ENCODE measurements at places on chromosomes 3 and 15.

- DNase-seq, result no peak
Measured at GRCh38 chr3:135243616-135244015, 448.6 kb downstream of the EPHB1 start.

- no peak for DNase-seq
Measured at GRCh38 chr3:49610666-49611280, 56.5 kb downstream of the BSN start.

- DNase-seq, result no peak
Measured at GRCh38 chr3:66427352-66427751, 73.5 kb downstream of the LRIG1 start.

GRCh38 chr3:49790626-49791411 is 4.5 kb upstream of the IP6K1 start:
- no peak for DNase-seq

DNA sequence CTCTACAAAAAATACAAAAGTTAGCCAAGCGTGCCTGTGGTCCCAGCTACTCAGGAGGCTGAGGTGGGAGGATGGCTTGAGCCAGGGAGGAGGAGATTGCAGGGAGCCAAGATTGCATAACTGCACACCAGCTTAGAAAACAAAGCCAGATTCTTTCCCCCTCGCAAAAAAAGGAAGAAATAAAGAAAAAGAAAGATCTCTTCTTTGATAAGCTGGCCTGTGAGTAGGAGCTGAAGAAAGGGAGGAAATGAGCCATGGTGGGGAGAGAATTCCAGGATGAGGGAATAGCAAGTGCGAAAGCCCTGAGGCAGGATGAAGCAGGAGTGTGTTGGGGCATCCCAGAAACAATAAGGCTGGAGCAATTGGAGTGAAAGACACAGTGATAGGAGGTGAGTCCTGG is 24.5 kb upstream of the TOP2B start:
- no peak for DNase-seq

- no peak for DNase-seq
Measured at GRCh38 chr15:67805008-67805665, 20.2 kb upstream of the SKOR1 start.

DNA sequence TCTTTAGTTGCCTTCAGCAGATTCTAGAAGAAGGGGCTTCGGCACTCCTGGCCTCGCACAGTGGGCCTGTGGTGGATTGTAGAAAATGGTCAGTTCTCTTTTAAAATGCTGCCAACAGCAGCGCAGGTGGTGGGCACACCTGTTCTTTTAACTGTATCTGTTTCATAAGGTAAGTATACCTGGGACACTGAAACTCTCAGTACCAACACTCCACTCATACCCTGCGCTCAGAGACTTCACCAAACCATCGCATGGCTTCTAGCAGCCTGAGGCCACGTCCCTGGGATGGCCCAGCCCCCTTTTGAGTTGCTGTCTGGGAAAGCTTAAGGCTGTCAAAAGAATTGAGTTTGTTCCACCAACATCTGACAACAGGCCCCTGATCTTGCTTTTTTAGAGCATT is 56.7 kb upstream of the MCF2L2 start:
- DNase-seq, result no peak

DNA sequence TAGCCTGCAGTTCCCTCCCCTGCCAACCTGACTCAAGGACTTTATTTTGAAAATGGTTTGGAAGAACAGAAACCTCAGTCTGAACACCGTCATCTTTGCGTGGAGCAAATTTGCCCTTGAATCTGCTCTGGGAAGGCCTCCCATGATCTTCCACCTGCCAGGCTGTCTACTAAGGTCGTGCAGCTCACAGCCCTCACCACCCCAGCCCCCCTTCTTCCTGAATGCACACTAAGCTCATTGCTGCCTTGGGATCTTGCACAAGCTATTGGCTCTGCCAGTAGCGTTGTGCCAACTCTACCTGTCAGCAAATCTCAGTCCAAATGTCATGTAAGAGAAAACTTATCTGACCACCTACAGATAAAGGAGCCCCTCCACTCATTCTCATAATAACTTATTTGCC is 141.5 kb downstream of the USP13 start:
- no peak for DNase-seq

DNA sequence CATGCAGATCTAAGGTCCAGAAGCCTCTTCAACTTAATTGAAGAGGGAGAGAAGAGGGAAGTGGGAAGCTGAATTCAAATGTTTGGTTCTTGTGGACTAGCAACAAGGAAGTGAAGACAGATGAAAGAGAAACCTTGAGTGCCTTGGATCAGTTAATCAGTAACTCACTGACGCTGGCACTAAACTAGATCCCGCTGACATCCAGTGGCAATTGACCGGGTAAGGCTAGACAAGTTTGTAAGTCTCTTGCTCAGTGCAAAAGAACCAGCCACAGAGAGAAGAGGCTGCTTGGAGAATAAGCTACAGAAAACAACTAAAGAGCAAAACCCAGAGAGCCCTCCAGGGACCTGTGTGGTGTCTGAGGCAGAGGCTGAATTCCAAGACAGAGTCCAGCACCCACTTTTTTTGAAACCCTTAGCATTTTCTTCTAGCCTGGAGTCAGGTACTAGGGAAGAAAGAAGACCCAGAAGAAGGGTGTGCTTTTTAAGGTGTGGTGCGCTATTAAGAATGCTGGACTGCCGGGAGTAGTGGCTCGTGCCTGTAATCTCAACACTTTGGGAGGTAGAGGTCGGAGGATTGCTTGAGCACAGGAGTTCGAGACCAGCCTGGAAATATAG is 6.9 kb downstream of the PLCH1 start:
- DNase-seq, result no peak

DNA sequence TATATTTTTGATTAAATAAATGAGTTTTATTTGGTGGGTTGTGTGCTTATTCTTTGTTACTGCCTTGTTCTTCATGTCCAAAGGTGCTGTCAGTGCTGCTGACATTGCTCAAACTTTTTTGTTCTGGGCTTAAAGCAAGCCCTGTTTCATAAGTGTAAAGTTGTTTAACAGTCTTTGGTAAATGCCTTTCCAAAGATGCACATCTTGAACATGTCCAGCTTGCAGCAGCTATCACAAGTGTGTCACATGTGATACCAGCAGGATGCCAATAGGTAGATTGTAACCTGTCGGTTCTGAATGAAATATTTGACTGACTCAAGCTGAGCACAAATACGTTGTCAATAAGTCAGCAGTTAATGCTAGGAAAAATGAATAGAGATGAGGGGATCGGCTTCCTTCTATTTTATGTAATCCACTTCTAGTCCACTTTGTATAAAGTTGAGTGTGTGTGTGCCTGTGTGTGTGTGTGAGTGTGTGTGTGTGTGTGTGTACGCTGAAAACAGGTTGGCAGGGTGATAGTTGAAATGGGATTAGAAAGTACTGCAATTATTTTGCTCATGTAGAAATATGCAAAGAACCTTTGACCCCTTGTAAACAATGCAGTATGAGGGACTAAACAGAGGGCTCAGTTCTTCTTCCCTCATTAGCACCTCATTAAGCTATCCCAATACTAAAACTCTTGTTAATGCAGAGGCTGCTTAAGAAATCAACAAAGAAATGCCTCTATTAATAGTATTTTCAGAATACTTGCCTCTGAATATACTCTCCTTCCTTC is 986.5 kb downstream of the TUSC7 start:
- no peak for DNase-seq

- no peak for DNase-seq
Measured at GRCh38 chr15:97783240-97783639, 177.3 kb upstream of the ARRDC4 start.

- peak; percentile 80 for DNase-seq
Measured at GRCh38 chr3:5122741-5123706, 932 bp downstream of the ARL8B start.

- DNase-seq, result no peak
Measured at GRCh38 chr15:73604477-73604876, 28.7 kb downstream of the NPTN start.

GRCh38 chr3:186108106-186108940 is 566 bp downstream of the ETV5 start:
- peak; percentile 89 for DNase-seq

DNA sequence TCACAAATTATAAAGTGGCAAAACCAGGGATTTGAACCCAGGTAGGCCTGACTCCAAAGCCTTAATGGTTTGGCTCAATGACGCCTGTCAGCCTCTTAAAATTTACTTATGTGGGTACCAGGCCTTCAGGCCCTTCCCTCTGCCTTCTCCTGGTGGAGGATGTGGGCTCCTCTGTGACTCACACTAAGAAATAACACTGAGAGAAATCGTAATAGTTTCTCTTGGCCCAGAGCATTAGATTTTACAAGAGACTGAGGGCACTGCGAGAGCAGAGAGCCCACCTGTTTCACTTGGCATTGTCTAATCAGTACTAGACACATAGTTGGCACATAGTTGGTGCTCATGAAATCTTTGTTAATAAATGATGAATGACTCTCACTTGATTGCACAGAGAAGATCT is 505.2 kb downstream of the SHQ1 start:
- DNase-seq, result peak; percentile 43

DNA sequence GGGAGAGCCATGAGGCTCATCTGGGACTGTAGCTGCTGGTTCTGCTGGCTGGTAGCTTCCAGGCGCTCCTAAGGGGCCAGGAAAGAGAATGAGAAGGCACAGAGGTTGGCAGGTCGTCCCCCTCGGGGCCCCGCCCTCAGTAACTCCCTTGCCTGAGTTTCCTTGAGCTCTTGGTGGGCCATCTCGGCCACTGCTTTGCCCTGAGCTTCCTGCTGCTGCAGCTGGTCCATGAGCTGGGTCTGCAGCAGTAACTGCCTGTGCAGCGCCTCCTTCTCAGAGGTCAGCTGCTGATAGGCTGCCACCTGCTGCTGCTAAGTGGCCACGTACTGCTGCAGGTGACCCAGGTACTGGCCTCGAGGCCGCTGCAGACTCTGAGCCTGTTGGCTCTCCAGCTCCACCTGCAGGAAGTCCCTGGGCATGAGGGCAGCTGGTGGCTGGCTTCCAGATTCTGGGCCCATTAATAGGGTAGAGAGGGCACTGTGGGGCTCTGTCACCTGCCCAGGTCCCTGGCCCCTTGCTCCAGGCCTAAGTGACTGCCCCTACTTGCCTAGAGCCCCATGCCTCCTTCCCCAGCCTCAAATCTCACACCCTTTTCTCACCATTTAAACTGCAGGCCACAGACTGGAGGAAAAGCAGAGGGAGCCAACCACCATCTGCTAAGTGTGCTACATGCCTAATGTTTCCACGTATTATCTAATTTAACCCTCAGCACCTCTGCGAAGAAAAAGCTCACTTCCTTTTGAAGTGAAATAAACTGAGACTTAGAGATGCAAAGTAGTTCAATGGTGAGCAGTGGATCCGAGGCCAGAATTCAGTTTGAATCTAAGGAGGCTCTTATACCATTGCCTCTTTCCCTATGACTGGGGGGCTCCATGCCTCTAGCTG is 10.8 kb upstream of the VPS33B start:
- DNase-seq, result peak; percentile 23

- DNase-seq, result peak; percentile 62
Measured at GRCh38 chr3:98732286-98733052, 30.7 kb upstream of the ST3GAL6 start.

GRCh38 chr15:37885651-37886050 is 48.8 kb upstream of the TMCO5A start:
- DNase-seq, result no peak

DNA sequence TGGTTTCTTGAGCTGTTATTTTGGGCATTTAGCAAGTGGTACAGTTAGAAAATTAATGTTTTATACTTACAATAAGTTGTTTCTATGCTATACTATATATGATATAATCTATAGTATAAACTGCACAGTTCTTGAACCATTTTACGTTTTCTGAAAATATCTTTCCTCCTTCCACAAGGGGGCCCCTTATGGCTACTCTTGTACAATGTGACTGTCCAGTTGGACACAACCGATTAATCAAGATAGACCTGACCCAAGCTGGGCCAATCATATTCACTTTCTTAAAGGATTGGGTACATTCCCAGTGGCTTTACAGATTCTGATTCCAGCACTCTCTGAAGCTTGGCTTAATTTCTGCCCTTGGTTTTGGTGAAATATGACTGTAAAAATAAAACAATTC is 953.4 kb downstream of the AGBL1 start:
- DNase-seq, result peak; percentile 0

DNA sequence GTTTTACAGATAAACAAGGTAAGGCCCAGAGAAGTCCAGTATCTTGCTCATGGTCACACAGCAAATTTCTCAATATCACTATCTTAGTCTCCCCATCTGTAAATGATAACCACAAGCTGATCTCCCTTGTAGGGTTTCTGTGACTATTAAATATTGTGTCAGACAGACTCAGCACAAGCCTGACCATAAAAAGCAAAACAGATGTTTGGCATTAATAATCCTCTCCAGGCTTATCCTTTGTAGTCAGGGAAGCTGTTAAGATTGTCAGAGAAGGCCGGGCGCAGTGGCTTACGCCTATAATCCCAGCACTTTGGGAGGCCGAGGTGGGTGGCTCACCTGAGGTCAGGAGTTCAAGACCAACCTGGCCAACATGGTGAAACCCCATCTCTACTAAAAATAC is 173.2 kb upstream of the PRICKLE2 start:
- DNase-seq, result peak; percentile 49

GRCh38 chr15:29822100-29822683 is at the start of gene TJP1:
TSS of gene TJP1 (minus strand) at chr15:29822468. CDS start at chr15:29822028, 440 bp downstream.
- DNase-seq, result peak; percentile 92

DNA sequence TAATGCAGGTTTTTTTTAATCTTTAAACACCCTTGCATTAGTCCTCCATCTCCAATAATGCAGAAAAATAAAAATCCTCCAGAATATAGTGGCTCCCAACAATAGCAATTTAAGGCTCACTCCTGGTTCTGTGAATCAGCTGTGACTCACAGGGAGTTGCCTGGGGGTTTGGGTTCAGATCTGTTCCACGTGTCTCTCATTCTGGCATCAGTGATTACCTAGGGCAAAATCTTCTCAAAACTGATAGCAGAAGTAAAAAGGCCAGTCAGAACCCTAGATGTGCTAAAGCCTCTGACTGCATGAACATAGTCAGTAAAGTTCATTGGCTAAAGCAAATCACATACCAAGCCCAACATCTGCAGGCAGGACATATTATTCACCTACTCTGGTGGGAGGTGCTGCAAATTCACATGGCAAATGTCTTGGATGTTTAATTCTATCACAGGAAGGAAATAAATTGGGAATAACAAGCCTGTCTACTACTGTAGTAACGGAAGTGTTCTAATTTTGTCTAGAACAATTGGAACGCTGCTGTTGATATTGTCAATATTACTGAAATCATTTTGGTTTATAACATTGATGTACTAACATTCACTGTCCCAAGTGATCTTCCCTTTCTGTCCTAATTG is 364.1 kb upstream of the CNTN4 start:
- no peak for DNase-seq

GRCh38 chr15:61038910-61039309 is 190.2 kb downstream of the RORA start:
- no peak for DNase-seq

DNA sequence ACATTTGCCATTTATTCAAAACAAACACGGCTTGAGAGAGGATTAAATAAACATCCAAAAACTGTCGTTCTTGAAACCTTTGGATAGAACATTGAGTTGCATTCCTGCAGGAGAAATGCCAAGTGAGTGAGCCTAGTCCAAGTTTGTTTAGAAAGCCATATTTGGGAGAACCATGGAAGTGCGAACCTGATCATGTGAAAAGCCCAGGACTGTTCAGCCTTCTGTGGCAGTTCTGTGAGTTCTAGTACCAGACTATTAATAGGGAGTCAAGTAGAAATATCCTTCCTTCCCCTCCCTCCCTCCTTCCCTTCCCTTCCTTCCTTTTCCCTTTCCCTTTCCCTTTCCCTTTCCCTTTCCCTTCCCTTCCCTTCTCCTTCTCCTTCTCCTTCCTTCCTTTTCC is 470.4 kb downstream of the LPP start:
- peak; percentile 75 for DNase-seq
